Neural progenitor cell (in vitro differentiated cells): ENCODE measurements at places on chromosomes 3 and 15. TPM values are rescaled to one million over a fixed set of nuclear protein-coding genes. Genes with fewer than 3 reads are reported as not detected.

GRCh38 chr15:89370120-89370977 is 35.7 kb upstream of the POLG start:
- peak; percentile 25 for DNase-seq

GRCh38 chr3:58383904-58384303 is 49.7 kb downstream of the PDHB start:
- DNase-seq = no peak

DNA sequence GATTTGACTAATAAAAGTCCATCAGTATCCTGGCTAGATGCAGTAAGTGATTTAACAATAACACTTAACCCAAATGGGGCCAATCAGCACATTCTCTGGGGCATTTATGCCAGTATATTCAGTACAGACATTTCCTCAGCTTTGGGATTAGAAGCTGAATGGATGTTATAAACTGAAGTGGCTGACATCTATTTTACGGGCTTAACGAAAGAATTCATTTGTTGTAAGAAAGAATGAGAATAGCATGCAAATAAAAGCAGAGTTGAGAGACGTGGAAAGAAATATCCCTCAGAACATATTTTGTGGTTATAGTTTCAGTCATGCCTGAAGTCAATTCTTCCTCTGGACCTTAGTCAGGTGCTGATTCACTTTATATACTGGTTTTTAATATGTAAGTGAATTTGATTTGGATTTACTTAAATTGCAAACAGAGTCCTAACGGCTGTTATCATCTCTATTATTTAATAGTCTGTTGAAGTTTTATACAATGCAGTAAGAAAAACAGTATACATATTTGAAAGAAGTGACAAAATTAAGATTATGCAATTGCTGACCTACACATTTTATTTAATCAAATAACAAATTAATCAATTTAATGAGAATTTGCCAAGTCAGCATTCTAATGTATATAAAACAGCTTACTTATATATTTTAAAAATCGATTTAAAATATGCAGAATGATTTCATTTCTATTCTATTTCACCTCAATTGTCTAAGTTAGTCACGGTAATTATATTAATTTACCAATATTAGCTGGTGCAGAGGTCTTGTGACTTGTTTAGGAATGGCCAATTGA is 513.9 kb upstream of the CADM2 start:
- no peak for DNase-seq

- DNase-seq = no peak
These were observed 299.9 kb downstream of the UACA start for GRCh38 chr15:70463453-70463834.

- DNase-seq = no peak
These were observed 82.6 kb downstream of the TGFBR2 start for GRCh38 chr3:30688776-30689641.

- no peak for DNase-seq
These were observed 6.0 kb downstream of the GATM start for GRCh38 chr15:45372041-45372995.

DNA sequence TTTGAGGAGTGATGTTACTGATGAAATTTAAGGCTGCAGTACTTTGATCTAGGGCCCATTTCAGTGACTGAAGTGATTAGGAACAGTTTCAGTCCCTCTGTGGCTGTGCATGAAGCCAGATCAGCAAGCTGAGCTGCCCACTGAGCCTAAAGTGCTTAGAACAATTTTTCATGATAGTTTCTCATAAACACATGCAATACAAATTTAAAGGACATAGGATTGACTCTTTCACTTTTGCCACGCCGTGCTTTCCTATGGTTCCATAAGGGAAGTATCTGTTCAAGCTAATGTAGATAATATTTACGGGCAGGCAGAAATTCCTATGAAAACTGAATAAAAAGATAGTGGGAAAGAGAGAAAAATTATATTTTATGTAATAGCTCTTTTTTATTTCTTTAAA is 10.6 kb downstream of the ANKUB1 start:
- DNase-seq = no peak

- no peak for DNase-seq
These were observed 128.6 kb upstream of the ADAMTS9 start for GRCh38 chr3:64816355-64816754.

DNA sequence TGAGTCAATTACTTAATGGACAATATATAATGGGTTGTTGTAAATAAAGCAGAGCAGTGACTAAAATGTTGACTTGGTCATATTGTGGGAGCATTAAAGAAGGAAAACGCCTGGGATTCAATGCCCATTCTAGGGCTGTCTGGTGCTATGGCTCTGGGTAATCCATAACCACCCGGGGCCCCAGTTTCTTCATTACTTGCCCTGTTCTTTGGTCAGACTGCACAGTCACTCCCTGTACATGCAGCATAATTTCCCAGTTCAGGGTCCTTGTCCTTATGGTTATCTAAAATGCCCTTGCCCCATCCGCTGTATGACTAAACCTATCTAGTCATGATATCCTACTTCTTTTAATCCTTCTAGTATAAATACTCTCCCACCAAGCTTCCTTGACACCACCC is 27.5 kb upstream of the DENND4A start:
- DNase-seq = no peak

GRCh38 chr15:65072617-65073016 is 3.9 kb upstream of the KBTBD13 start:
- no peak for DNase-seq

DNA sequence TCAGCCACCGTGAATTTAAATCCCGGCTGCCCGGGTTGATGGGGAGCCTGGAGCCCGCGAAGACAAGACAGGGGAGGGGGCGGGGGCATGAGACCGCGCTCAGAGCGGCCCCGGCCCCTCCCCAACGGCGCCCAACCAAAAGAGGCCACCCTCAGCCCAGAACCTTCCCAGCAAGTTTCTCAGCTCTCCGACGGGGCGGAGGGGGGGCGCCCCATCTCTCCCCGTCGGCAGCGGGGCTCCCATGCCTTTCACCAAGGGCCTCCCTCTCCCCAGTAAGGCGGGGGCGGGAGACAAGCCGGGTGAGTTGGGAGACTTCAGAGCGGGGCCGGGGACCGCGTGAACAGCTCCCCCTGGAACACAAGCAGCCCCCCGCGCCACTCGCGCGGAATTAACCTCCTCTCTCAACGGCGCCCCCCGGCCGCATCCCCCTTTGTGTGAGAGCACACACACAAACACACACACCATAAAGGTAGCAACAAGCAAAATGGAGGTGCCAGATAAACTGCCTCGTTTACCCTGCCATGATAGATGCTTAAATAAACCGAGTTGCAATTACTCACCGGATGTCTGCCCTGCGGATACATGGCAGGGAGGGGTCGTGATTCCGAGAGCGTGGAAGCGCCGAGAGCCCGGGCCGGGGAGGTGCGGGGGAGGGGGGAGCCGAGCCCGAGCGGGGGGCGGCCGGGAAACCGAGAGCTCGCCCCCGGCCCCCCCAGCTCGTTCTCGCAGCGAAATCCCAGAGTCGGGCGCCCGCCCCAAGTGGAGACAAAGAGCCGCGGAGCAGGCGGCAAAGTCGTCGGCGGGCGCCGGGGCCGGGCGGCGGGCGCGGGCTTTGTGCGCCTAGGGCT is 1.3 kb downstream of the TLE3 start:
- peak; percentile 77 for DNase-seq

The HTR3E gene
- not detected in 2 replicates for total RNA-seq

The GRK7 gene
- 0.03 TPM in 1 of 2 replicates, not detected in the other for total RNA-seq

The TPRG1 gene
- total RNA-seq = 0.37 and 0.71 TPM in 2 replicates

The ISLR gene
- total RNA-seq = 0.68 TPM in 1 of 2 replicates, not detected in the other

The CASR gene
- total RNA-seq = not detected in 2 replicates

The CNTN3 gene
- 0.21 and 0.40 TPM in 2 replicates for total RNA-seq
